RWPE2 (cell line): ENCODE measurements at places on chromosomes 4 and X.
A peak's percentile ranks its signal among the peaks of the same experiment; 100 is the strongest.

DNA sequence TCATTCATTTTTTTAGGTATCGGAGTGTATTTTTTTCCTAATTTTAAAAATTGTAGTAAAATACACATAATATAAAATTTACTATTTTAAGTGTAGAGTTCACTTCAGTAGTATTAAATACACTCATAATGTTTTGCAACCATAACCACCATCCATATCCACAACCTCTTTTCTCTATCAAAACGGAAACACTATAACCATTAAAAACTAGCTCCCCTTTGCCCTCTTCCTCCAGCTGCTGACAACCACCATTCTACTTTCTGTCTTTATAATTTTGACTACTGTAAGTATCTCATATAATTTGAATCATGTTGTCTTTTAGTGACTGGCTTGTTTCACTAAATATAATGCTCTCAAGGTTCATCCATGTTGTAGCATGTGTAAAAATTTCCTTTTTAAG, 205.4 kb upstream of the CXorf51B start:
- DNase-seq = no peak

GRCh38 chr4:19030536-19030935, 1009.0 kb upstream of the LCORL start:
- DNase-seq = no peak

- DNase-seq = no peak
Measured at GRCh38 chrX:19683817-19684216, 168.5 kb upstream of the MAP3K15 start.

- no peak for DNase-seq
Measured at GRCh38 chr4:94920369-94920768, 162.6 kb downstream of the BMPR1B start.

DNA sequence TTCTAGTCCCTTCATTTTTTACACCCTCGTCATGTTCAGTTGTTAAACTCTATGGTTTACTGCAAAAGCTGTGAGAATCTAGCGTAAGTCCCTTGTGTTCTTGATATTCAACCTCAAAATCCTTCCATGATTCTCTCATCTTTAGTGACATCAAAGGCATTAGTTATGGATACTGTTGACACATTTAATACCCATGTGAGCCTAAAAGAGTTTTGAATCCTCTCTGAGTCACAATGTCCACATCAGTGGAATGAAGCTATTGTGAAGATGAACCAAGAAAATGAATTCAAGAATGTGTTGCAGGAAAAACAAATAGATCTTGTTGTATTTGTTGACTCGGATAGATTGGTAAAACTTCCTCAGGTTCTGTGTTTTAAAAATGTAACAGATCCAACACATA, 394.7 kb upstream of the ATOH1 start:
- no peak for DNase-seq

- DNase-seq = peak; percentile 31
Measured at GRCh38 chrX:31266203-31267076, 194.6 kb upstream of the FTHL17 start.

GRCh38 chr4:180280076-180280475, 1963.1 kb upstream of the TENM3 start:
- DNase-seq = no peak

DNA sequence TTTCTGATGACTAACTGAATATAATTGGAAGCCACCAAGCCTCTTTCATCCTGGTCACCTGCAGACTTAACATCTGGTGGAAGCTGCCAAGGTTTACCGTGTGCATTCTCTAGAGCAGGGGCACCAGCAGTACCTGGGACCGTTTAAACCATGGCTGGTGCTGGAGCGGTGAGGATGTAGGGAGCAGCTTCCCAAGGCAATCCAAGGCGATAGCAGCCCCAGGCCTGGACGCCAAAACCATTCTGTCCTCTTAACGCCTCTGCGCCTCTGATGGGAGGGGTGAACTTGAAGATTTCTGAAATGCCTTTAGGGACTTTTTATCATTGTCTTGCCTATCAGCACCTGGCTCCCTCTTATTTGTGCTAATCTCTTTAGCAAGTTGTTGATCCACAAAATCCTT, 37.3 kb upstream of the SPANXN2 start:
- no peak for DNase-seq

GRCh38 chr4:148103597-148104355, 338.4 kb downstream of the NR3C2 start:
- DNase-seq = no peak
